Mononuclear cell (primary cell): ENCODE measurements at places on chromosomes 5 and 9. TPM values are rescaled to one million over a fixed set of nuclear protein-coding genes. Genes with fewer than 3 reads are reported as not detected.

The FOXD1 gene
- total RNA-seq: 0.10 TPM

The RELL2 gene
- total RNA-seq: 6.6 TPM

The SV2C gene
- under 0.01 TPM for total RNA-seq

The N4BP3 gene
- 5.1 TPM for total RNA-seq

The GPR151 gene
- total RNA-seq: not detected

The GDNF gene
- total RNA-seq: not detected

The GOLPH3 gene
- total RNA-seq: 44.2 TPM

The PCA3 gene
- under 0.01 TPM for total RNA-seq

The INSL6 gene
- total RNA-seq: not detected

The ARHGEF28 gene
- total RNA-seq: 0.63 TPM

The SOHLH1 gene
- not detected for total RNA-seq

The KLF4 gene
- total RNA-seq: 61.5 TPM

The RASA1 gene
- total RNA-seq: 12.0 TPM

The BARHL1 gene
- total RNA-seq: not detected

The TXNDC8 gene
- not detected for total RNA-seq

The FSD1L gene
- 1.7 TPM for total RNA-seq

The SLC34A1 gene
- total RNA-seq: 0.21 TPM

The C5 gene
- 1.8 TPM for total RNA-seq

The TEX48 gene
- total RNA-seq: not detected

The CSNK1A1 gene
- 249 TPM for total RNA-seq

The SLF1 gene
- 19.0 TPM for total RNA-seq

The SLC1A3 gene
- 3.9 TPM for total RNA-seq

The LHFPL2 gene
- total RNA-seq: 9.4 TPM

The WNT8A gene
- total RNA-seq: not detected

The FBP2 gene
- not detected for total RNA-seq
